Skin of body (tissue), 3 donors: ENCODE measurements at places on chromosomes 11 and 22.

DNA sequence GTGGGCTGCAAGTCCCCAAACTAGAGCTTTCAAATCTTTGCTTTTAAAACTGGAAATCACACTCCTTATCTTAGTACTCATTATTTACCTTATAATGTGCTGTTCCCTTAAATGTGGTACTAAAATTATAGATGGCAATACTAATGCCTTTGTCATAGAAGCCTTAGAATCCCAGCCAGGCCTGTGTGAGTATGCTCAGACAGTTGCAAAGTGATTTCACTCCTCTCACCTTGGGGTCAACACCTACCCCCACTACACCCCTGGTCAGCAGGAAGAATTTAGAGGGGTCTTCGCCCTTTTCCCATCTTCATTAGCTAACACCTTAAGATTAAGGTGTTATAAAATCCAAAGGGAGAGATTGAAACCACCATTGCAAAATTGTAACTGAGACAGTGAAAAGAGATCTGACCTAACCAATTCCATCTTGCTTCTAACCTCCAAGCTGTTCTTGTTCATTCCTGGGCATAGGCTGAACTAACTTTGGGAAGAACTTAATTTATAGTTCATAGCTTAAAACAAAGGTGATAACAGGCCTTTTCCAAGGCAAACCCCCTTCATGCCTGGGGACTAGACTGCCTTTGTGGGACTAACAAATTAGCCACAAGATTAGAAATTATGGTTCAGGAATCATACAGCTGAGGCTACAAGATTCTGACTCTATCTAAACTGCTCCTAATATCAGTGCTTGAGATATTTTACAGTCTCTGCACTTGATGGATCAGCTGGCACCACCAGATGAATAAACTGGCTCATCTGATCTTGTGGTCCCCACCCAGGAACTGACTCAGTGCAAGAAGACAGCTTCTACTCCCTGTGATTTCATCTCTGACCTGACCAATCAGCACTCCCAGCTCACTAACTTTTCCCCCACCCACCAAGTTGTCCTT is 10.4 kb upstream of the MRPL17 start:
- DNase-seq: no peak

GRCh38 chr11:17116117-17116516 is 38.6 kb upstream of the RPS13 start:
- no peak for DNase-seq

GRCh38 chr11:71255800-71256479 is 3.6 kb upstream of the SHANK2 start:
- DNase-seq: no peak

GRCh38 chr11:130522284-130522961 is 74.0 kb downstream of the ADAMTS15 start:
- DNase-seq: peak; percentile 57

DNA sequence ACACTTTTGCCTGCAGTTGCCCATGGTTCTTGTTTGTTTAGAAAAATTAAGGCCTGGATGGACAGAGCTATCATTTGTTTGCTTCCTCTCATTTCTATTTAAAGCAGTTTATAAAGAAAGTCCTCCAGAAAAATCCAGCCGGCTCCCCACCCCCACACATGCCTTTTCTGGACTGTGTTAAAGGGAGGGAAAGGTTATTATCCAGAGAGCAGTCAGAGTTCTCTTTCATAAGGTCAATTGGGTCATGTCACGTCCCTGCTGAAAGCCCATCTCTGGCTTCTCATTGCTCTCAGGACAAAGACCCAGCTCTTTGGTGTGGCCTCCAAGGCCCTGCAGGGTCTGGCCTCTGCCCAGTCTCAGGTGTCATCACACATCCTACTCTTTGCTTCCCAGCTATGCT is 9.8 kb upstream of the GRK3 start:
- no peak for DNase-seq

- DNase-seq: peak; percentile 37
Observed at GRCh38 chr11:19846654-19847305, 134.1 kb downstream of the NAV2 start.

DNA sequence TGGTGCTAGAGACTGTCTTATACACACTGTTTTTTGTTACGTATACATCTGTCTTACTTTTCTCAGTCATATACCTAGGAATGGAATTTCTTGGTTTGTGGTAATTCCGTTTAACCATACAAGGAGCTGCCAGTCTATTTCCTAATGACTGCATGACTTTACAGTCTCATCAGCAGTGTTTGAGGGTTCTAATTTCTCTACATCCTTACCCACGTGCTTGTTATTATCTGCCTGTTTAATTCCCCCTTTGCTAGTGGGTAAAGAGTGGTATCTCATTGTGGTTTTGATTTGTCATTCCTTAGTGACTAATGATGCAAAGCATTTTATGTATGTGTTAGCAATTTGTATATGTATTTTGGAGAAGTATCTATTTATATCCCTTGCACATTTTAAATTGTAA is 1008.0 kb downstream of the FAM181B start:
- no peak for DNase-seq
